ENCODE measurements at places on chromosomes 4 and X. TPM values are rescaled to one million over a fixed set of nuclear protein-coding genes. Genes with fewer than 3 reads are reported as not detected.

The MAGEC3 gene
- not detected for total RNA-seq

The FATE1 gene
- total RNA-seq = not detected

The SPANXB1 gene
- not detected for total RNA-seq

The FAM133A gene
- 8.2 TPM for total RNA-seq

The IL21 gene
- 3.6 TPM for total RNA-seq

The SCD5 gene
- 27.2 TPM for total RNA-seq

The TCP11X1 gene
- total RNA-seq = not detected

The FABP2 gene
- 2.9 TPM for total RNA-seq

The ZCCHC18 gene
- total RNA-seq = 1.7 TPM

The AMER1 gene
- 3.4 TPM for total RNA-seq

The PPBP gene
- total RNA-seq = 22.6 TPM

The CSAG1 gene
- 2.6 TPM for total RNA-seq

The LSM6 gene
- 40.9 TPM for total RNA-seq

The SSX3 gene
- total RNA-seq = not detected

The MEPE gene
- total RNA-seq = 10.8 TPM

The RIPPLY1 gene
- total RNA-seq = not detected

The TLR6 gene
- total RNA-seq = 13.5 TPM

The CSAG3 gene
- total RNA-seq = not detected

The PF4V1 gene
- total RNA-seq = not detected

The TLR8 gene
- 1.7 TPM for total RNA-seq

The TCEANC gene
- total RNA-seq = 6.0 TPM

The BTK gene
- total RNA-seq = 6.5 TPM

The AVPR2 gene
- 3.1 TPM for total RNA-seq

The KLHL2 gene
- 51.8 TPM for total RNA-seq

The CCDC160 gene
- not detected for total RNA-seq

The CFAP99 gene
- total RNA-seq = not detected

The C1GALT1C1 gene
- 29.4 TPM for total RNA-seq

The RPA4 gene
- 3.4 TPM for total RNA-seq

The PPARGC1A gene
- total RNA-seq = 9.4 TPM

The ASMT gene
- not detected for total RNA-seq

The TCP11X2 gene
- not detected for total RNA-seq

The SYTL5 gene
- 5.8 TPM for total RNA-seq
